ENCODE measurements at places on chromosomes 4 and X. TPM values are rescaled to one million over a fixed set of nuclear protein-coding genes. Genes with fewer than 3 reads are reported as not detected.

Gene HSD17B13
- not detected for total RNA-seq

Gene PAGE4
- total RNA-seq = not detected

Gene HPF1
- not detected for total RNA-seq

Gene CFI
- total RNA-seq = 12.8 TPM

Gene BRS3
- not detected for total RNA-seq

Gene FABP2
- not detected for total RNA-seq

Gene KLF8
- 7.2 TPM for total RNA-seq

Gene RAB33A
- not detected for total RNA-seq

Gene GPAT3
- 15.8 TPM for total RNA-seq

Gene LIMCH1
- total RNA-seq = 15.6 TPM

Gene FGF5
- total RNA-seq = 0.18 TPM

Gene GLRB
- 5.3 TPM for total RNA-seq

Gene PRSS12
- 21.1 TPM for total RNA-seq

Gene TLR1
- total RNA-seq = not detected

Gene CYSLTR1
- total RNA-seq = not detected

Gene SLC49A3
- 7.5 TPM for total RNA-seq

Gene ALAS2
- total RNA-seq = not detected

Gene MAGEA4
- total RNA-seq = not detected

Gene SRD5A3
- 1.8 TPM for total RNA-seq

Gene SLC38A5
- total RNA-seq = 5.0 TPM

Gene CCDC120
- 2.3 TPM for total RNA-seq

Gene FHL1
- total RNA-seq = 660 TPM

Gene NWD2
- 1.5 TPM for total RNA-seq

Gene CT45A10
- not detected for total RNA-seq

Gene LNX1
- 11.6 TPM for total RNA-seq

Gene REPS2
- 6.1 TPM for total RNA-seq

Gene SERTM2
- 2.2 TPM for total RNA-seq

Gene KLB
- not detected for total RNA-seq

Gene GASK1B
- 128 TPM for total RNA-seq

Gene ARMCX4
- 23.7 TPM for total RNA-seq

Gene HMGB3
- 17.6 TPM for total RNA-seq

Gene NXT2
- 11.4 TPM for total RNA-seq

Gene GAB3
- 7.7 TPM for total RNA-seq

Gene IL1RAPL1
- 0.29 TPM for total RNA-seq

Gene RBM47
- total RNA-seq = 448 TPM

Gene RTL3
- total RNA-seq = not detected

Gene UGT2B15
- total RNA-seq = not detected

Gene MAGEC1
- total RNA-seq = not detected

Gene SLC6A8
- 32.7 TPM for total RNA-seq

Gene DUX4
- not detected for total RNA-seq

Gene UCHL1
- 29.2 TPM for total RNA-seq

Gene PABPC4L
- total RNA-seq = 6.6 TPM

Gene ARHGAP36
- total RNA-seq = not detected

Gene GLRA3
- total RNA-seq = not detected

Gene CCDC149
- total RNA-seq = 70.6 TPM

Gene C4orf50
- 0.55 TPM for total RNA-seq

Gene KLHL2
- total RNA-seq = 34.3 TPM

Gene VCX3A
- total RNA-seq = not detected

Gene ITGB1BP2
- 14.3 TPM for total RNA-seq

Gene SULT1B1
- 19.3 TPM for total RNA-seq

Gene VEGFC
- 6.4 TPM for total RNA-seq

Gene FAM133A
- total RNA-seq = not detected

Gene NOX1
- total RNA-seq = not detected

Data from stomach (tissue), 19 donors.